Renal cortex interstitium (tissue), 15 donors: ENCODE measurements at places on chromosomes 11 and 22. TPM values are rescaled to one million over a fixed set of nuclear protein-coding genes. Genes with fewer than 3 reads are reported as not detected.

DNA sequence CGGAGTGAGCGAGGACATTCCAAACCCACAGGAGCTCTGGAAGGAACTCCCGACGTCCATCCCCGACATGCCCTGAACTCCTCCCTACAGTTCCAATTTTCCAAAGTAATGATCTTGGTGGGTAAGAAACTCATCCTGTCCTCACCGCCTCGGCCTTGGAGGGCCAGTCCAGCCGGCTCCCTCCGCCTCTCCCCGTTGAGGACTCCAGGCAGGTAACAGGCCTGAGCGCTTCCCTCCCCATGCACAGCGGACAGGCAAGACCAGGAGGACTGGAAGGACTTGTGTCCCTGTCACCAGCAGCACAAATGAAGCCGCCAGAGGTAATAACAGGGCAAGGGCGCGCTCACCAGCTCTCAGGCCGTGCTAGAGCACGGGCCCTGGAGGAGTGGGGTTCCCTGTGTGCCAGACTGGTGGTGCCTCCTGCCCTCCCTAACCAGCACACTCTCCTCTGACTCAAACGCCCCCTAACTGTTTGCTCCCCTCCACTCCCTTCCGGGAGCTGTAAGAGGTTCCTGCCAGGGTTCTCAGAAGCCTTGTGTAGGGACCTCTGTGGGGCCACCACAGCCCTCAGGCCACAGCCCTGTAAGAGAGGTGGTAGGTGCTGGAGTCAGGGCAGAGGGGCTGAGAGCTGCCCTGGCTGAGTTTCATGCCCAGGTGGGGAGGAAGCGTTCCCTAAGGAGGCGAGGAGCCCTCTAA lies 17.1 kb downstream of the OVOL1 start:
- no peak for DNase-seq

DNA sequence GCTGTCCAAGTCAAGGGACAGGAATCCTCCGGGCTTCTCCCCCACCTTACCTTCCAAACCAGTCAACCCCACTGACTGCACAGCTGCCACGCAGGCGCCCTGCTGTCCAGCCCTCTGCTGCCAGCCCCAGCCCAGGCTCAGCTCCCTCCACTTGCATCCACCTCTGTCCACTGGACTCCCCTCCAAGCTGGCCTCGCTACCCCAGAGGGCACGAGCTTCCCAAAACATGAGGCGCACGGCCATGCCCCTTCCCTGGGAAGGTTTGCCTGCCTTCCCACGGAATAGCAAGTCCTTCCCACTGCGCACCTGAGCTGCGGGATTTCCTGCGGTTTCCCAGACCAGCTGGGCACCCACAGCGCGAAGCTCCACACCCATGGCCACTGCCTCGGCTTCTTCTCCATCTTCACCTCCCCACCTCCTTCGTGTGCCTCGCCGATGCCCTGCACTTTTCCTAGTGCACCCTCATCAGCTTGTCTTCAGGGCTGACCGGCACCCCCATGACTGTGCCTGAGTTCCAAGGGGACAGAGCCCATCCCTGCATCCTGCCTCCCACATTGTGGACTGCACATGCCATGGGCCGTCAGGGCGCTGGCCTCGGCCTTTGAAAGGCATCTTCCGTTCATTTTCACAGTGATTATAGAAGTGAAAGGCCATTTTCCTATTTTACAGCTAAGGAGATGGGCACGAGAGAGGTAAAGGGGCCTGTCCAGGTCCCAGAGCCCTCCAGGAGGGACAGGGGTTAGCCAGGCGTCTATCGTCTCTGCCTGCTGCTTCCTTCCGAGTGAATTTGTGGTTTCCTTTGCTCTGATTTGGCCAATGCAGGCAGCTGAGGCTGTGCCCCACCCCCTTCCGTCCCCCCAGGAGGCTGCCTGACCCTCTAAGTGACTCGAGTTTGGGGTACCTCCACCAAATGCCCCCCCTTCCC lies 16.4 kb downstream of the IFITM10 start:
- no peak for DNase-seq

GRCh38 chr22:41504397-41504796 lies 35.5 kb downstream of the ACO2 start:
- DNase-seq: no peak

DNA sequence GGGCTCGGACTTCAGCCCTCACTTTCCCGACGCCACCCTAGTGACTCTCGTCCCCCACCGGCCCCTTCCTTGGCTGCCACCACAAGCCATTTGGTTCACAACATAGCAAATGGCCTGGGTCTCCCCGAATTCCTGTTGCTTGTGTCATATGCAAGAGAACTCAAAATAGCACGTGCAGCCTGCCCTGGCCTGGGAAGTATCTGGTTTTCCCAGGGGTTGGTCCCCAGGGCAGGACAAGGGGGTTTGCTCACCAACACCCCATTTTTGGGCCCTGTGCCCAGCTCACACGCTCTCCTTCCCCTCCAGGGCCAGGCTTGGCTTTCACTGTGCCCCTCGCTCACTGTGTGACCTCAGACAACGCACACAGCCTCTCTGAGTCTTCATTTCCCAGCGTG lies 12.8 kb upstream of the TPCN2 start:
- no peak for DNase-seq

DNA sequence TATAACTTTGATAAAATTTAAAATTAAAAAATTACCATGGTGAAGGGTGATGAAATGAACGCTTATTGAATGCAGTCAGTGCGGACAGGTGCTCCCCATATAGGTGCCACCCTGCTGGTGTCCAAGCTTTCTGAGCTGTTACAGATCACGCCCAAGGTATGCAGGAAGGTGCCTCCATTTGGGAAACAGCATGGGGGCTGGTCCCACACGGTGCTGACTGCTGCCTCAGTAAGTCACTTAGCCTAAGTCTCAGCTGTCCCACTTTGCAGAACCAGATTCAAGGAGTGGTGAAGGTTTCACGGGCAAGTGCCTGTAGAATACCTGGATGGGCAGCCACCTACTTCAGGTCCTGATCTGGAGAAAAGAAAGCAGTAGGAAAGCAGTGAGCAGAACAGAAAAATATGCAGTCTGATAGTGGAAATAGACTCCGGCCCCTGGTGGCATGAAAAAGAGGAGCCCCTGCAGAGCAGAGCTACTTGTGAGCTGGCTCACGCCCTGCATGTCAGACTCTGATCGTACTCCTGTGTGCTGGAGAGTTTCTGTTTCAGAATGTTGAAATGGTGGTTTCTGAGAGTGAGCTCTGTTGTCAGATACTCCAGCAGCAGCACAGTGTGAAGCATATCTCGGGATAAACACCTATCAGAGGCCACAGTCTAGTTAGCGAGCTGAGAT lies 33.2 kb downstream of the ADORA2A start:
- no peak for DNase-seq

- DNase-seq: no peak
Measured at GRCh38 chr22:45648301-45649117, 23.1 kb upstream of the ATXN10 start.

GRCh38 chr11:134364261-134364660 lies 32.5 kb downstream of the GLB1L2 start:
- no peak for DNase-seq

- no peak for DNase-seq
Measured at GRCh38 chr11:14418801-14419417, 59.9 kb upstream of the RRAS2 start.

DNA sequence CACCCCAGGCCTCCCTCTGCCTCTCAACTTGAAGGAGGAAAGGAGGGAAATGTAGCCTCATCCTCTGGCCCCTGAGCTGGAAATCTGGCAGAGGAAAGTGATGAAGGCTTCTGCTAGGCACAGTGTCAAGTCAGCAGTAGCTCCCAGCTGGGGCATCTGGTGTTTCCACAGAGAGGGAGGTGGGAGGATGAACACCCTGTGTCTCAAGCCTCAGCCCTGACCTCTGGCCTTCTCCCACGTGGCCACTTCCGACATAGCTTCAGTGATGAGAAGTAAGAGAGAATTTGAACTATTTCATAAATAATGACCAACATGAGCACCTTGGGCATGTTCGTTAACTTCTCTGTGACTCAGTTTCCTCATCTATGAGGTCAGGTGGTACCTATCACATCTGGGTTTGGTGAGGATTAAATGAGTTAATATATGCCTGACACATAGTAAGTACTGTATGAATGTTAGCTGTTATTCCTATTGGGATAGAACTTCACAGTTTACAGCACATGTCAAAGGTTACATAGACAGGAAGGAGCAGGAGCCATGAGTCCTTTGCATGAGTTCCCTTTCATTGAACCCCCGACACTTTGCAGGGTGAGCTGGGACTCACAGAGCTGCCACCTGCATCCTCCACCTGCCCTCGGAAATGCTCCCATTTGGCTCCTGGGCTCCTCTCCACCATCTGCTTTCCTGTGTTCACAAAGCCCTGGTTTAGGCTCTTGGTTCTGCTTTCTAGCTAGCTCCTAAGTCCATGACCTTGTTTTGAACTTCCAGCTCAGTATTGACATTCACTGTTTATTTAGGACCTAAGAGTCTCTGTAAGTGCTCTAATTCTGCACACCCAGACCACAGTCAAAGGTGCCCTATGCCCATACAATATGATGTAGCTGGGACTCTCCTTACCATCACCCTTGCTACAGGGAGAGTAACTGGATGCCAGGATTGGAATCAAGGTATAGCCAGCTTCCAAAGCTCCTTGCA lies 61.7 kb downstream of the CSNK2A3 start:
- DNase-seq: no peak

- DNase-seq: no peak
Measured at GRCh38 chr11:68756171-68756766, 4.9 kb upstream of the TESMIN start.

- no peak for DNase-seq
Measured at GRCh38 chr11:75633409-75634066, 35.3 kb downstream of the MAP6 start.

- DNase-seq: no peak
Measured at GRCh38 chr11:66848671-66849500, 5.6 kb downstream of the RCE1 start.

DNA sequence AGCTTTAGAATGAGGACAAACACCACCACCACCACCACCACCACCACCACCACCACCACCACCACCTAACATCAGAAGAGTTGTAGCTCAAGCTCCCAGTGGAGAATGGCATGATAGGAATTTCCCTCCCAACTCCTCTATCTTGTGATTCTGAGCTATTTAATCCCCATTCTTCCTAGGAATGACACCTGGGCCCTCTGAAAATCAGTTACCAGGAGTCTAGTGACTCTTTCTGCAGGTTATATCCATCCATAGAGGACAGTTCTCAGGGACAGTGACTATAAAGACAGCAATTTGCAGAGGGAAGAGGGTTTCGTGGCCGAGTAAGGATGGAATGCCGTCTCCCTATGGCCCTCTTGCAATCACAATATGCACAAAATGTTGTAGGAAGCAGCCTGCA lies 27.8 kb downstream of the MYH9 start:
- no peak for DNase-seq

DNA sequence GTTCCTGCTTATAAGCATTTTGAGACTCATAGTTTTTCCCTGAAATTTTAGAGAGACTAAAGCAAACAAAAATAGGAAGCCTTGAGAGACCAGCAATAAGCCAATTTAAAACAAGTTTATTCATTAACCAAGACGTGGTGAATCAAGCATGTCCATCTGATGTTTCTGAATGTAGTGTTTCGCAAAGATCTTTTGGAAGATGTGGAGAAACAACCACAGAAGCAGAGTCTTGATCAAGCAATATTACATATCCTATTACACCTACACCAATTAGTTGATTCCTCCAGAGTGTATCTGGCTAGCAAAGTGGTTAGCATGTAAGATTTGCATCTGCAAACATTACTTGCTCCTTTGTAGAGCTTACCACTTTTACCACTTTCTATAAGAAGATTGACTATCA lies at the start of gene OVCH2:
TSS of gene OVCH2 (minus strand) at position 101 of the 400 bp plus-strand sequence. CDS start at position 18, 83 bp downstream.
- no peak for DNase-seq

- DNase-seq: no peak
Measured at GRCh38 chr11:126457817-126458216, 102.3 kb downstream of the ST3GAL4 start.

DNA sequence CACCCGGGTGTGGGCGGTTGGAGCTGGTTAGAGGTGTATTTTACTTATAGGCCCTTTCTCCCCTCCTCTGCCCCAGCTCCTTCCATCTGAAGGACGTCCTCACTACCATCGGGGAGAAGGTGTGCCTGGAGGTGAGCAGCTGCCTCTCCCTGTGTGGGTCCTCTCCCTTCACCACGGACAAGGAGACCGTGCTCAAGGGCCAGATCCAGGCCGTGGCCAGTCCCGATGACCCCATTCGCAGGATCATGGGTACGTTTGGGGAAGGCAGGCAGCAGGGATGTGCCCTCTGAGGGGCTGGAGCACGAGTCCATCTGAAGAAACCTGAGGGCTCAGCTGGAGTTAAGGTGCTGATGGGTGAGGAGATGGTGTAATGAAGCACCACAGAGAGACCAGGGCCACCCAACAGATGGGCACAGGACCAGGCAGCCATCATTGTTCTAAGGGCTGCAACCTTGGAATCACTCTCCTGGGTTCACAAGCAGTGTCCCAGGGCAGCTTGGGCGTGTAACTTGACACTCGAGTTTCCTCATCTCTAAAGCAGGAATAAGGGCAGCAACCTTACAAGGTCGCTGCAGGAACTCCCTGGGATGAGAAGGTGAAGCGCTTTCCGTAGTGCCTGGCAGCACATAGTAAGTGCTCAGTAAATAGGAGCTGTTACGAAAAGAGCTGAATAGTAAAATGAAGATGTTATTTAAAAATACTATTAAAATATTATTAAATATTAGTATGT lies 29.4 kb downstream of the TCP11L1 start:
- no peak for DNase-seq

GRCh38 chr22:44634426-44635321 lies 67.3 kb upstream of the PRR5 start:
- DNase-seq: no peak

GRCh38 chr22:47691152-47691895 lies 928.9 kb downstream of the TBC1D22A start:
- no peak for DNase-seq

DNA sequence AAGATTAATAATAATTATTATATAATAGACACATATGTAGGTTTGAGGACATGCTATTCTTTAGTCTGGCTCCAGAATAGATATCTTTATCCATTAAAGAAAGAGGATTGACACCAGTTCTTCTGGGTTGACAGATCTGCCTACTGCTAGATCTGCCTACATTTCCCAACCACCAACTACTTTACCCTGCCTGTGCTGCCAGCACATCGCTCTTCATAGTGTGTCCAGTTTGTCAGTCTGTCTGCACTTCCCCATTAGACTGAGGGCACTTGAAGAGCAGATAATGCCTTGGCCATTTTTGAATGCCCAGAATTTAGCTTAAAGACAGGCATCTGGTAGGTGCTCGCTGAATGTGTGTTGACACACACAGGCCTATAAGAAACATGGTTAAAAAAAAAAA lies 910.1 kb upstream of the FAT3 start:
- no peak for DNase-seq

GRCh38 chr11:84817998-84818397 lies 809.1 kb downstream of the DLG2 start:
- no peak for DNase-seq

The NAALADL1 gene
- polyA plus RNA-seq: 10.7 TPM

The APOC3 gene
- polyA plus RNA-seq: 5.4 TPM

GRCh38 chr11:70537576-70538571 lies 139.5 kb downstream of the CTTN start:
- DNase-seq: no peak
